CD4-positive, alpha-beta T cell treated with Interleukin-6 at 100 ng/mL for 8 hours (primary cell): ENCODE measurements at places on chromosomes 7 and 10.
A peak's percentile ranks its signal among the peaks of the same experiment; 100 is the strongest.

DNA sequence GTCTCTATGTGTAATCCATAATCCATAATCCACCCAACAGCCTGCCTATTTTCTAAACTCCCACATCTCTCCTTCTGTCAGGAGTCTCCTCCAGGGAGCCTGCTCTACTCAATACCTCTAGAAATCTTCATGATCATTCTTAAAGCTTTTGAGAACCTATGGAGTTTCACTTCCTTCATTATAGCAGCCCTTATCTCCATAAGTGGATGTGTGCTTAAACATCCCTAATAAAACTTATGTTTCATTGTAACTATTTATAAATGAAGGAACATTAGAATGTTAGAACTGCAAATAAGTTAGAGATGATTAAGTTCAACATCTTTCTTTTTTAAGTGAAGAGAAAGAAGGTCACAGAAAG is 8.5 kb downstream of the CPED1 start:
- no peak for DNase-seq

DNA sequence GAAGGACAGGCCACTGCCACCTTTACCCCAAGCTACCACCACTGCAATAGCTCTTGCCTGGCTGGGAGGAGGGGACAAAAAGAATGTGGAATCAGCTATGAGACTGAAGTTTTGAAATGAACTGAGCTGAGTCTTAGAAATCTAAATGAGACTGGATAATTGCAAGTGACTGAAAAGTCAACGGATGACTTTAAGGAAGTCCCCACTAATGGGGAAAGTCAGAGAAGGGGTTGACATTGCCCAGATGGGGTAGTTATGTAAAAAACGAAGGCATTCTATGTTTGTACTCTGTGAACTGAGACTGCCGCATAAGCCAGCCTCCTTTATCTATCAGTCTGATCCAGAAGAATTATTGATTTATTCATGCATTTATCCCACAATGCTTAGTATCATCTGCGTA is 67.2 kb downstream of the RBM20 start:
- DNase-seq: no peak

GRCh38 chr10:127048630-127049029 is 143.4 kb downstream of the DOCK1 start:
- no peak for DNase-seq

- DNase-seq: no peak
These were observed 85.3 kb upstream of the PPP2R2D start for GRCh38 chr10:131815266-131816156.

GRCh38 chr10:26516540-26517101 is 78.5 kb downstream of the APBB1IP start:
- no peak for DNase-seq

DNA sequence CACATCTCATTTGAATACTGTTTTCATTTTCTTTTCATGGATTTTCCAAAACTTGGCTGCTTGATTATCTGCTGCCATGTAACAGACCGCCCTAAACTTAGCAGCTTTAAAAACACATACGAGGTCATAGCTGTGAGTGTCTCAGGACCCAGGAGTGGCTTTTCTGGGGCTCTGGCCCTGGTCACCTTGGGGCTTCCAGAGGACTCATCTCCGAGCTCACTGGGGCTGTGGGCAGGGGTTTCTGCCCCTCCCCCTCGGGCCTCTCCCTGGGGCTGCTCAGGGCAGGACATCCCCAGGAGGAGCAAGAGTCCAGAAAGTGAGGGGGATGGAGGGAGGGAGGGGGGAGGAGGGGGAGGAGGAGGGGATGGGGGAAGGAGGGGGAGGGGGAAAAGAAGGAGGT is 77.0 kb downstream of the NKX6-2 start:
- DNase-seq: no peak

GRCh38 chr10:58081353-58081752 is 186.3 kb downstream of the IPMK start:
- no peak for DNase-seq

- no peak for DNase-seq
These were observed 1.1 kb upstream of the AKR1C3 start for GRCh38 chr10:5092848-5093790.

DNA sequence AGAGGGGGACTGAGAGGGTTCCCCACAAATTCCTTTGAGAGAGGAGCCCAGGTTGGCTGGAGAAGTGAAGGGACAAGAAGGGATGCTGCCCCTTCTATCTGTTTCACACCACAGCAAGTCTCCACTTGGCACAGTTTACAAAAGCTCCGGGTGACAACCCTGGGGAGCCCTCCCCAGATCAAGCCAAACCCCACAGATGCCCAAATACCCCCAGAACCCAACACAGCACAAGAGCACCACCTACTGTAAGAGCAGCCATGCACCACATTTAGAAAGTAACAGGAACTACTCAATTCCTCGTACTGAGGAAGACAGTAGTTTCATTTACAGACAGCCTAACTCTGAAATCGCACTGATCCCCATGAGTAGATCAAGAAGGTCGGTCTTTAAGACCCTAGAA is 67.8 kb upstream of the ATP6V0A4 start:
- DNase-seq: peak; percentile 35

DNA sequence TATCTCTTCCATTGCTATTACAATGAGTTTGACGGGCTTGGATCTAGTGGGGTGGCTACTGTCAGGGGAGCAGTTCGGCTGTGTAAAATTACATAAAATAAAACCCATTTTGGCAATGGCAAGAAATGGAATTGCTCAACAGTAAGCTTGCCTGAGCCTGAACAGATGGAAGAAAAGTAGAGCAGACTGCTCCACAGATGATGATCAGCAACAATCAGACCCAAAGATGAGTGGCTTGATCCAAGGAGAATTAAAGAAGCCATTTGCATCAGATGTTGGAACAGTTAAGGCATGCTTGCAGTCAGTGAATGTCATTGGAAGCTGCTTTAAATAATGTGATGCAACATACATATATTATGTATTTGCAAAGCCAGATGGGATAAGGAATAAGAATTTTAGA is 256.6 kb upstream of the SMIM30 start:
- DNase-seq: no peak

- DNase-seq: no peak
These were observed 490.9 kb downstream of the ZWINT start for GRCh38 chr10:55870186-55870585.

DNA sequence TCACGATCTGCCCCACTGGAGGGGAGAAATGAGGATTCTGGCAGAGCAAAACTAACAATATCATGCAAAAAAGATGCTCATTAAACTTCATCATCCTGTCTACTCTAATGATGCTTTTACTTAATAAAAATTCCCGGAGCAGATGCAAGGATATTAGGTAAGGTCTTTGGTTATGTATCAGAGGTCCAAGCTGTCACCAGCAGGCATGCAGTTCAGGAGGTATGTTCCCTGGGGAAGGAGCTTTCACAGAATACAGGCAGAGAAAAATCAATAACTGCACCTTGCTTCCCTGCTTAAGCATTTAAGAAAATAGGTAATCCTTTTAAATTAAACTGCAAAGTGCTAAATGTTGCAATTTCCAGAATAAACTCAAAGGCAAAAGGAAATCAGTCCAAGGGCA is 81.6 kb upstream of the C1QL3 start:
- DNase-seq: no peak
